Stimulated activated CD8-positive, alpha-beta memory T cell treated with anti-CD3 and anti-CD28 coated beads, Interleukin-2, amount 100 ng/mL, for 1 hour (primary cell): ENCODE measurements at places on chromosomes 5 and 9.

- peak; percentile 75 for DNase-seq
Observed at GRCh38 chr5:79514391-79515105, 614 bp upstream of the HOMER1 start.

GRCh38 chr5:145936401-145937131 is at the start of gene SH3RF2:
Gene SH3RF2, plus strand, starts transcription at chr5:145936578. Its CDS starts 1,351 bp downstream, at chr5:145937929.
- DNase-seq = no peak

GRCh38 chr9:75992482-75993206 is 102.2 kb downstream of the PCSK5 start:
- no peak for DNase-seq

GRCh38 chr9:117088140-117088539 is 326.7 kb downstream of the ASTN2 start:
- no peak for DNase-seq

GRCh38 chr5:19866090-19866450 is 121.9 kb downstream of the CDH18 start:
- DNase-seq = no peak

DNA sequence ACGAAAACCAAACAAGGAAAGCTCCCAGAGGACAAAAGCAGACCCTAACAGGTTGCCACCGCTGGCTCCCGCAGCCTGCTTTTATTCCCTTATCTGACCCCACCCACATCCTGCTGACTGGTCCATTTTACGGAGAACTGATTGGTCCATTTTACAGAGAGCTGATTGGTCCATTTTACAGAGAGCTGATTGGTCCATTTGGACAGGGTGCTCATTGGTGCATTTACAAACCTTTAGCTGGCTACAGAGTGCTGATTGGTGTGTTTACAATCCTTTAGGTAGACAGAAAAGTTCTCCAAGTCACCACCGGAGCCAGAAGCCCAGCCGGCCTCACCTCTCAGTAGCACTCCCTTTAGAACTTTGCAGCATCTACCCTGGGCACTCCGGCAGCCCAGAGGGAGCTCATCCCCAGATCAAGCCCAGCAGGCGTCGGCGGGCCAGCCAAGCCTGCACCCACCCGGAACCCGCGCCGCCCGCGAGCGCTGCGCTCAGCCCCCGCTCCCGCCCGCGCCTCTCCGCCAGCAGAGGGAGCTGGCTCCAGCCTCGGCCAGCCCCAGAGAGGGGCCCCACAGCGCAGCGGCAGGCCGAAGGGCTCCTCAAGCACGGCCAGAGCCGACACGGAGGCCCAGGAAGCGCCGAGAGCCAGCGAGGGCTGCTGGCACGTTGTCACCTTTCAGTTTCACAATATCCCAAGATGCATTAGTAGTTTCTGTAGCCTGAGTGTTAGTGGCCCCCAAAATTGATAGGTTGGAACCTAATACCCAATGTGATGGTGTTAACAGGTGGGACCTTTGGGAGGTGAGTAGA is 35.3 kb upstream of the CLPTM1L start:
- DNase-seq = peak; percentile 28

DNA sequence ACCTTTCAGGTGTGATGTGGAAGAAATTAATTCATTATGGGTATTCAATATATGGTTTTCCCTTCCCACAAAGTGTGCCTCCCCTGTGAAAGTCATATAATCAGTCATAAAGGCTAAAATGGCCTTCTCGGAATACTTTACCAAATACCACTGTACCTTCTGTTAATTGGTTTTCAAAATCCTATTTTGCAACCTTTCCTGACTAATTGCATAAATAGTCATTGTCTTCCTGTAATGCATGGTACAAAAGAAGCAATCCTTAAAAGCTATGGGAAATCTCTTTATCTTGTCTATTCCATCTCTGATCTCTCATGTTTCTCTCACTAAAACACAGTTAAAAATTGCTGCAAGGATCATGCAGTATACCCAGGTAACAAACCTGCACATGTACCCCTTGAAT is 44.3 kb upstream of the UGCG start:
- DNase-seq = no peak
